Stimulated activated CD8-positive, alpha-beta memory T cell treated with anti-CD3 and anti-CD28 coated beads, Interleukin-7, amount 100 ng/mL, for 1 hour (primary cell): ENCODE measurements at places on chromosomes 2 and 18.

DNA sequence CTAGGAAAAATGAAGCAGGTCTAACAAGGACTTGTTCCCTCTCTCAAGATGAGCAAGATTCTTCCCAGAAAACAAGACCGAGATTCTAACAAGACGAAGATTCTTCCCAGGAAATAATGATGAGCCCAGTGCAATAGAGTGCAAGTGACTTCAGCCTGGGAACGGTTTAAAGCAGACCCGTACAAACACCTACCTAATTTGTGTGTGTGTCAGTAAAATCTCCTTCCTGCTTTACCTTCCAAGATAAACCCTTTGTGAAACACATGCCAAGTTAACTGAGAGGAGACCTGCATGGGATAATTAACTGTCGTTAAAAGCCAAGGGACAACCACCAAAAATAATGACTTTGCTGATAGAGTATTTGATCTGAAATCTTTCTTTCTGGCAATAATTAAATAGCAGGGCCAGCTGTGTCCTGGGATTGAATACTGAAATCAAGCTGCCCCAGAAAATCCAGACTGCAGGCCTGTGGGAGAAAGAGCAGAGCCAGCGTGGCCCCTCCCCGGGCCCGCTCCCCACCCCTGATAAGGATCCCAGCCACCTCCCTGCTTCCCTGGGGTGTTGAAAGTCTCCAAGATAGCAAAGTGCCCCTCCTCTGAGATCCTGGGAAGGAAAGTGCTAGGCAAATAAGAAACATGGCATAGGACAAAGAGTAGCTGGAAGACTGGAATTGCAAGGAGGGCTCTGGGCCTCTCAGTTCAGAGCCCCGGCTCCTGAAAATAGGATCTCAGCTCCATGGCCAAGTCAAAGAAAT lies 145.5 kb downstream of the CYP26B1 start:
- no peak for DNase-seq

GRCh38 chr2:207318181-207318628 lies 152.5 kb upstream of the KLF7 start:
- no peak for DNase-seq

- DNase-seq = no peak
Measured at GRCh38 chr18:33733376-33733775, 155.4 kb downstream of the ASXL3 start.

DNA sequence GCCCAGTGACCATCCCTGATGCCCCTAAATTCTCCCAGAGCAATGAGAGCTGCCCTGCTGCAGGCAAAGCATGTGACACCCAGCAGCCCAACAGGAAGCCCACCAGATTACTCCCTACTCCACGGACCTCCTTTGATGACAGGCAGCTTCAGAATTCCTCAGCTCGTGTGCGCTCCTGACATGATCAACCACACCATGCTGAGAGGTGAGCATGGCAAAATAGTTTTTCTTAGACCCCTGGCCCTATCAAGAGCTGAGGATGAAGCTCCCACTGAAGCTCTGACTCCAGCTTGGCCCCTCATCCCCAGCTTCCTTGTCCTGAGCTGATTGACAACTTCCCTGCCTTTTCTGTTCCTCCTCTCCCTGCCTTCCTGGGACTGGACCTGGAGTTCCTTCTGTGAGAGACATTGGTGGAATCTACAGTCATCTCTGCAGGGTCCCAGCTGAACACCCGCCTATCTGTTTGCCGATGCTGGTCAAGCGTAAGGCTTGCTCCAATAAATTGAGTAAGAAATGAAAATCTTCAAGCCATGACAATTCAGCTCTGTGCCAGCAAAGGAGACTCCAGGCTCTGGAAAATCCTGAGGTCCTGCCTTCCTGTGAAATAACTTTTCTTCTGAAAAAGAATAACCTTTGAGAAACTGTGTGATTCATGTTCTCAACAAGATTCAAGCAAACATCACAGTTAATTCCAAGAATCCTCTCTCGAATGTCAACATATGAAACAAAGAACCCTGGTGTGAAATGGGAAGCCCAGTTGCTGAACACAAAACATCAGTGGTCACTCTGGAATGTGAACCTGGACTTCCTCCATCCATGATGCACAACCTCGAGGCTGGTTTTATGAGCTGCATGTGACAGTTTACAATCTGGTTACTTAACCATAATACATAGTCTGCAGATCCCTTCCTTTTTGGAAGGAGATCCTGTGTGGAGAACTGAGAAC lies 201.1 kb downstream of the SPP2 start:
- DNase-seq = no peak

DNA sequence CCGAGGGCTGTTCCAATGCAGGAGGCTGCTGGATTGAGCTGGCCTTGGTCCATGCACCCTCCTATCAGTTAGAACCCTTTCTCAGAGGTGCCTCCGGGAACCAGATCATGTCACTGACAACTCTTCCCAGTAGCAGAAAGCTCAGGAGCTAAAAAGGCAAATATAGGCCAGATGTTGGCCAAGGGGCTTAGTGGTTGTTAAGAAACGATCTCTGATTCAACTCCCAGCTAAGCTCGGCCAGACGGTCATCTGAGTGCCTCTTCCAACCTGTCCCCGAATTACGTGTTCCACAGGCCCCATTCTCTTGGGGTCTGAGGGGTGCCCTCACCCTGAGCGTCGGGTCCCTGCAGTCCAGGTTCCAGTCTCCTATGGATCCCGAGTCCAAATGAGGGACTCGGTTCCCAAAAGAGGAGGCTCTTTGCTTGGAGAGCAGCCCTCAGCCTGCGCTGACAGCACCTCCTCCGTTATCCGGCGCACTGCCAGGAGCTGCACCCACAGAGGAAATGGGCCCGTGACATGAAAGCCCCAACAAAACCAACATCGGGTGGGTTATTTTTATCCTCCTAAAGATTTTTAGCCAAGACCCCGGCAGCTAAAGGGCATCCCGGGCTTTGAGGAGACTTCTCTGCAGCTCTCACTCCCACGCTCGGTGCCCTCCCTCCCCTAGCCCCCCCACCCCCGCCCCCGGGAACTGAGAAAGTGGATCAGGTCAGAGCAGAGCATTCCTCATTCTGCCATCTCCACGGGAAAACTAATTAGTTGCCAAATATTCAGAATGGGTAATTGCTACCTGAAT lies 106.6 kb upstream of the ID2 start:
- peak; percentile 45 for DNase-seq

- no peak for DNase-seq
Measured at GRCh38 chr18:22694954-22695353, 238.2 kb upstream of the RBBP8 start.

GRCh38 chr2:199449455-199449854 lies 8.3 kb downstream of the SATB2 start:
- DNase-seq = no peak

GRCh38 chr2:233079473-233079877 lies 19.3 kb downstream of the INPP5D start:
- DNase-seq = no peak

GRCh38 chr18:48842259-48843061 lies 108.3 kb downstream of the SMAD7 start:
- DNase-seq = no peak

DNA sequence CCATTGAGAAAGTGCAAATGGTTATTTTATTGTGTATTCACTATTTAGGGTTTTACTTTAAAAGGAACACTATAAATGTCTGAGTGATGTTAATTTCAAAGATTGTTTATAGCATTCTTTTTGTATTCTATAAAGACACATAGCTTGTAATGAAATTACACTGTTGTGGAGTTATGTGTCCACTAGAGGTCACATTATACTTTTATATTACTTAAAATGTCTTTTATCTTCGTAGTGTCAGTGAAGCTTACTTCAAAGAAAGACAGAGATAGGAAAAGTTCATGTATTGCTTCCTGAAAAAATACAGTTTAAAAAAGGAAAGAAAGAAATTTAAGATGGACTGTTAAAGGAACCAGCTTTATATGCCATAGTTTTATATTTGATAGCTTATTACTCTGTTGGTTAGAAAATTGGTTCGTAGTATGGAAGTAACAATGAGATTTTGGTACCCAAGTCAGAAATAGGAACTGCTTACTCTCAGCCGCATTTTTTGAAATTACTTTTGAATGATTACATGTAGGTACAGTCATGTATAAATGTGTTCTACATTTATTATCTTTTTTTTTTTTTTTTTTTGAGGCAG lies 20.5 kb downstream of the APLF start:
- no peak for DNase-seq

GRCh38 chr18:61833978-61834377 lies 58.8 kb downstream of the RNF152 start:
- no peak for DNase-seq

DNA sequence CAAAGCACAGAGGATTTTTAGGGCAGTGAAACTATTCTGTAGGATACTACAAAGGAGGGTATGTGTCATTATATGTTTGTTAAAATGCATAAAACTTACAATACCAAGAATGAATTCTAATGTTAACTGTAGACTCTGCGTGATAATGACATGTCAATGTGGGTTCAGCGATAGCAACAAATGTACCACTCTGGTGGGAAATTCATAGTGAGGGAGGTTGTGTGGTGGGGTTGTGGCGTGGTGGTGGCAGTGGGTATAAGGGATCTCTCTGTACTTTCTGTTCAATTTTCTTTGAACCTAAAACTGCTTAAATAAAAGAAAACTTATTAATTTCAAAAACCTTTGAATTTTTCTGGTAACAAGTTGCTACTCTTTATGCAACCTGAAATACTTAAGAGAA lies 99.3 kb upstream of the SLC38A11 start:
- DNase-seq = no peak

DNA sequence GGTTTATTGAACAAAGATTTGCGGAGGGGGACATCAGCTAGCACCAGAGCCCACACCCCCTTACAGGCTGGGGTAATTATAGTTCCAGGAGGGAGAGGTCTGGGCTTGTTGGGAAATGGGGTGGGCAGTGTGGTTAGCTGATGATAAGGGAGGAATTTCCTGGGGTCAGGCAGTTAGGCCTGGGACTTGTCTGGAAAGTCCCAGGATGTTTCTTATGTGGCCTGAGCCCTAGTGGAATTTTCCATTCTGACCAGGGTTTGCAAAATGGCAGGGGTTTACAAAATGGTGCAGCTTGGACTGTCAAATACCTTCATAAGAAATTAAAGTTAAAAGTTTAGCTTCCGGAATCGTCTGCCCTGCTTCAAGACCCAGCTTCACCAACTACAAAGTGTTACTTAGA lies 199.1 kb downstream of the FBXO15 start:
- no peak for DNase-seq

GRCh38 chr18:56413862-56414261 lies 224.5 kb downstream of the TXNL1 start:
- DNase-seq = no peak

GRCh38 chr2:177295484-177295883 lies 31.0 kb upstream of the NFE2L2 start:
- no peak for DNase-seq

DNA sequence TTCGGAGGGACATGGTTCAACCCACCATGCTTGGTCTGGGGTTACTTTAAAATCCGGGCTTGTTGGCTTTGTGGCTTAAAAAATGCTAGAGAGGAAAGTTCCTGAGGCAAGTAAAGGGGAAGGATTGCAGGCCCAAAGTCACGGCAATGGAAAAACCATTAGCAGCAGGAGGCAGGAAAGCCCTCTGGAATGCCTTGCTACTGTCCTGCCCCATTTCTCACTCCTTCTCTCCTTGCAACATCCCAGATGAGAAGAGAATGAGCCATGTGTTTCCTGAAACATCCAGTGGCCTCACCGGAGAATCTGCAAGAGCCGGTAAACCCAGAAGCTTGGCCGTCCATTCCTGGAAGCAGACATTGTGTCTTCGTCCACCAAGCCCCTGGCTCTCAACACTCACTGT lies 97.4 kb upstream of the LCLAT1 start:
- no peak for DNase-seq

- DNase-seq = no peak
Measured at GRCh38 chr2:122019724-122020123, 264.3 kb downstream of the TSN start.

DNA sequence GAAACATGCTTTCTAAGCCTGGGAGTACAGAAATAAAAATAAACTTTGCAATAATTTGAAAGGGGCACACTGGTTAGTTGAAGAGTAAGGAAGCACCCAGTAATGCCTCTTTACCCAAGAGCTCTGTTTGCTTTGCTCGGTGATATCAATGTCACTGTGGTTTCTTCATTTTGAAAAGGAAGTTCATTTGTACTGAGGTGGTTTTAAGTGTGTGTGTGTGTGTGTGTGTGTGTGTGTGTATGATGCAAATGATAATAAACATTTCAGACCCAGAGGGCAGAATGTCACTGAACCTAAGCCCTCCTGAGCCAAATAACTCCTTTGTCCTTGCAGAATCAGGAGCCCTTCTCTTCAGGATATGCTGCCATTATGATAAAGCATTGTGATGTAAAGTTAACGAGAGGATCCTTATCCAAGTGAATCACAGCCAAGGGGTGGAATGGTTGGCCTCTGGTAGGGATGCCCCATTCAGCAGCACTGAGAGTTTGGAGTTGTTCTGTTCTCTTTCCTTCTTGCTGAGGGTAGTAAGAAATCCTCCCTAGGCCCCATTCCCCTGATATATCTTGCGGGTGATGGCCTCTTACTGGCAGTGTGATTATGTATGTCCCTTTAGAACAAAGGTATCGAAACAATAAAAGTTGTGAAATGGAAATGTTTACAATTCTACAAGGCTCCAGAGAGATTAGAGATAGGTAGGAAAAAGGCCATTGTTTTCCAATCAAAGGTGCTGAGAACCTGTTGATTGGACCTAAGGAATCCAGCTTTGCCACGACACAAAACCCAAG lies 7.6 kb downstream of the ITGA6 start:
- DNase-seq = no peak

DNA sequence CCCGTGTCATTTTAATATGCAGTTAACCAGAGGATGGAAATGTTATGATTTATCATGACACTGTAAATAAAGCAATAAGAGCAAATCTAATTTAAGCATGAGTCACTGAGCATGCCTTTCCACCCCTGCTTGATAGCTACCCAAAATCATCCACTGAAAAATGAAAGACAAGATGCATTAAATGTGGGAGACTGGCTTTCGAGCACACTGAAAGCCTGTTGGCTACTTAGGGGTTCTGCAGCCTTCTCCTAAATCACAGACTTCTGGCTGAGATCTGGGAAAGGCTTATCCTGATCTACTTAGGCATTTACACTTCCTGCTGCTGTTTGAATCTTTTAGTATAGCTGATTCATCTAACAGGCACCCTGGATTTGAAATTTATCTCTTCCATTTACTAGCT lies 778.3 kb upstream of the CDH7 start:
- no peak for DNase-seq

DNA sequence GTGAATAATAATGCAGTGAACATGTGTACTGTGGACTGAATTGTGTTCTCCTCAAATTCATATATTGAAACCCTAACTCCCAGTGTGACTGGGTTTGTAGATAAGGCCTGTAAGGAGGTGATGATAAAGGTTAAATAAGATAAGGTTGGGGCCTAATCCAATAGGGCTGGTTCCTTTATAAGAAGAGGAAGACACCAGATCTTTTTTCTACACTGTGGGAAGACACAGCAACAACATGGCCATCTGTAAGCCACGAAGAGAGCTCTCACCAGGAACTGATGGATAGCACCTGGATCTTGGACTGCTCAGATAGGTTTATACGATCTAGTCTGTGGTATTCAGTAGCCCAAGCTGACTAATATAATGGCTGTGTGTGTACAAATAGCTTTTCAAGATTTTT lies 66.8 kb downstream of the BMPR2 start:
- no peak for DNase-seq

- no peak for DNase-seq
Measured at GRCh38 chr2:99811544-99811943, 321.7 kb upstream of the REV1 start.
